ENCODE measurements at places on chromosomes 11 and 22.

DNA sequence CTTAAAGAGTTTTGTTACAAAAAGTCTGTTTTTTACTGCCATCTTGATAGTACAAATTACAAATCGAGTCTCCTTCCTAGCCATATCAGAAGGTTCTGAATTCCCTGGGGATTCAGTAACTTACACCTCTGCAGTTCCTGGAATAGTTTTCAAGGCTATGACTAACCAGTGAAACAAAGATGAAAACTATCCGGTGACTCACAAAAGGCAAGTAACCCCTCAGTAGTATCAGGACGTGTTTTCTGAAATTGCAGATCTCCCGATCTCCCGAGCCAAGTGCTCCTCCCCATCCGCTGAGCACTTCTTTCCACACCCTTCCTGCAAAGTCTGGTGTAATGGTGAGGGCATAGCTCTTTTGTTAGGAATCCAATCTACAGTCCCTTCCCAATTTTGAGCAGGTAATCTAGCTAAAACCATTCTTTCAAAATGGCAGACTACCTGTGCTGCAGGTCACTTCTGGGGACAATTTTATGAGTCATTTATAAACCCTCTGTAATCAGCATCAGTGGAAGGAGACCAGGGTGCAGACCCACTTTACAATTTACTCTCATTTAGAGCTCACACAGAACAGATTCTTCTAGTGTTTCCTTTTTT, 7.7 kb downstream of the E2F8 start:
- DNase-seq = no peak

GRCh38 chr11:35214226-35214770, 75.3 kb downstream of the CD44 start:
- DNase-seq = no peak

GRCh38 chr11:76617553-76618265, 52.8 kb downstream of the LRRC32 start:
- DNase-seq = no peak

- no peak for DNase-seq
These were observed 294.4 kb downstream of the DDX10 start for GRCh38 chr11:108959105-108959761.

DNA sequence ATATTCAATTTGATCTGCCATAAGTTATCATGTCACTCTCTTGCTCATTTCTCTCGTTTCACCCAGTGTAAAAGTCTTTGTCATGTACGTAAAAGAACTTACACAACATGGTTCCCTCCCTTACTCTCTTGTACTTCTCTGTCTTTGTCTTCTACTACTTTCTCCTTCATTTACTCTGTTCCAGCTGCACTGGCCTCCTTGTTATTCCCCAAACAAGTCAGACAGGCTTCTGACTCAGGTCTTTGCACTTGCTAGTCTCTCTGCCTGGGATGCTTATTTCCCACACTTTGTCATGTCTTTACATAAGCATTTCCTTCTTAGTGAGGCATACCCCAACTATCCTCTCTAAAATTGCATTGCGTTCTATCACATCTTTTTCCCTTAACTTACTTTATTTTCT, 117.3 kb downstream of the CYP2R1 start:
- DNase-seq = no peak

- DNase-seq = no peak
These were observed 59.9 kb upstream of the PRDM11 start for GRCh38 chr11:45086526-45086925.

DNA sequence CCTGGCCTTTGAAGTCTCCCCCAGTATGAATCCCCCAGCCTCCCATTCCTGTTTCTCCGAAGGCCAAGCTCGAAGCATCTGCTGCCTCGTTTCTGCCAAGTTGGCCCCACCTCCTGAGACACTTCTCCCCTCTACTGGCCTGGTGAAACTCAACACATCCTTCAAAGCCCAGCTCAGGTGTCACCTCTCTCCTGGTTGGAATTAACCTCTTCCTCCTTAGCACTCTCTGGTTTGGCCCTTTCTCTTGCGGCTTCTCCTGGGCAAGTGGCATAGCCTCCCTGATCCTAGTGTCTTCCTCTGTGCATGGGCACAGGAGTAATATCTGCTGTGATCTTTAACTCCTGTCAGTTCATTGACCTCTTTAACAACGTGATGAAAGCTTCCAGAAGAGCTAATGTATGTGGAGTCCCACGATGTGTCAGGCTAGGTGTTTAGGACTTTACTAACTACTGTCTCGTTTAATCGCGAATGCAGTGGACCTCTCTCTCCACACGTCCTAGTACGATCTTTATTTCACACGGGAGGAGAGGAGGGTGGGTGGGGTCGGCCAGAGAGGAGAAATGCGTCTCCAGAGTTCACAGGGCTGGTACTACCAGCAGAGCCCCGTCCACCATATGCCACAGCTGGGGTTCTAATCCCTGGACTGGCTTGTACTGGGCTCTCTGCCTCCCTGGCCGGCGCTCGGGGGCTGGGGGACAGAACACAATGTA, 826 bp upstream of the PTPRJ start:
- DNase-seq = no peak

DNA sequence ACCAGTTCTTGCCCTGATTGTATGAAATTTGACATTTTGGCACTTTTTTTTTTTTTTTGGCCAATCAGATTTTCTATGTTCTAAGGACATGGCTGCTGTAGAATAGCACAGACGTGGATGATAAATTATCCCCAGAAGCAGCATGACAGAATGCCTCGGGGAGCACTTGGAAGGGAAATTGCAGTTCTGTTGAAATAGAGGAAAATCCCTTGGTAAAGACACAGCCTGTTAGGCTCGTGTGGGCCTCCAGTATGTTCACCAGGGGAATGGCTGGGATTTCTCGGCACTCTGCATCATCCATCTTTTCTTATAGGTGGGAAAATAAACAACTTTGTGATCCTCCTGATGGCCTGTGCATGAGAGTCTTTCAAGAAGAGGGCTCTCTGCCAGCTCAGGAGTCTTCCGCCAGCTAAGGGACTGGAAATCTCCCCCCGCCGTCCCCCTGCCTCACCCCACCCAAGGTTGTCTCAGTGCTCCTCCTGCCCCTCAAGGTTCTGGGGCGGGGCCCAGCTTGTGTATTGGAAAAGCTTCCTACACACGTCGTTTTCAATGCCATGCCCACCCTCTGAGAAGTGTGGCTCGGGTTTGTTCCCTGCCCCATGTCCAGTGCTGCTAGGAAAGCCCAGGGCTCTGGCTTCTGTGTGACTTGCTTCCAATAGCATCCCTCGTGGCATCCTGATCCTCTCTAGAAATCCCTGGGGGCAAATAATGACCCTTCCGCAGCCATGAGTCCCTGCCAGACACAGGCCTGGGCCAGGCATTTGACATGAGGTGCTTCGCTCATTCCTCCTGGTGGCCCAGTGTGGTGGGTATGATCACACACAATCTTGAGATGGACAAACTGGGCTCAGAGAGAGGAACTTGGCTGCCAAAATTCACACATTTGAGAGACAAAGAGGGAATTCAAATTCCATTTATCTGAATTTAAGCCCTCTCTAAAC, 70.6 kb upstream of the ATXN10 start:
- DNase-seq = no peak

- no peak for DNase-seq
These were observed 7.1 kb upstream of the HMGXB4 start for GRCh38 chr22:35250156-35250555.

DNA sequence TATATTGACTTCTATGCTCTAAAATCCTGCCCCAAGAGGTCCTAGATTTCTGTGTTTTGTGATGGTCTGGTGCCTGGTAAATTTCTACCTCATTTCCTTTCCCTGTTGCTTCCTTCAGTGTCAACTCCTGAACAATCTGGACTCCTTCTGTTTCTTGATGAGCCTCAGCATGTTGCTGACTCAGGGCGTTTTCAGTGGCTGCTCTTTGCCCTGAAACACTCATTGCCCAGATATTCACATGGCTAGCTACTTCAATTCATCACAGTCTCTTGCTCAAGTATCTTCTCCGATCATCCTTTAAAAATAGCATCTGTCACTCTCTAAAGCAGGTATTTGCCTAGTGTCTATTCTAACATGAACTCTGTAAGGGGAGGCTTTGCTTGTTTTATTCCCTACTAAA, 526.3 kb upstream of the RAG2 start:
- no peak for DNase-seq

- DNase-seq = no peak
These were observed 41.9 kb upstream of the PCF11 start for GRCh38 chr11:83115026-83115425.

GRCh38 chr11:133834682-133835592, 10.4 kb downstream of the SPATA19 start:
- DNase-seq = peak; percentile 43

GRCh38 chr11:127564810-127565209, 564.2 kb upstream of the KIRREL3 start:
- DNase-seq = no peak

GRCh38 chr22:28365371-28365770, 314.3 kb downstream of the TTC28 start:
- no peak for DNase-seq

DNA sequence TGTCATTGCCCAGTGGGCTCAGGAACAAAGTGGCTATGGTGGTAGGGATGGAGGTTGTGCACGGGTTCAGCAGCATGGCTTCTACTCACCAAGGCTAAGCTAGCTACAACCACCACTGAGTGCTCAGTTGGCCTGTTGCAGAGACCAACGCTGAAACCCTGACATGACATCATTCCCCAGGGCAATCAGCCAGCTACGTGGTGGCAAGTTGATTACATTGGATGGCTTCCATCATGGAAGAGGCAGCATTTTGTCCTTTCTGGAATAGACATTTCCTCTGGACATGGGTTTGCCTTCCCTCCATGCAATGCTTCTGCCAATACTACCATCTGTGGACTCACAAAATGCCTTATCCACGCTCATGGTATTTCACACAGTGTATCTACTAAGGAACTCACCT, 634.3 kb downstream of the OPCML start:
- DNase-seq = no peak

Data from progenitor cell of endocrine pancreas (in vitro differentiated cells).